GM18507 (cell line): ENCODE measurements at places on chromosomes 7 and 10.

DNA sequence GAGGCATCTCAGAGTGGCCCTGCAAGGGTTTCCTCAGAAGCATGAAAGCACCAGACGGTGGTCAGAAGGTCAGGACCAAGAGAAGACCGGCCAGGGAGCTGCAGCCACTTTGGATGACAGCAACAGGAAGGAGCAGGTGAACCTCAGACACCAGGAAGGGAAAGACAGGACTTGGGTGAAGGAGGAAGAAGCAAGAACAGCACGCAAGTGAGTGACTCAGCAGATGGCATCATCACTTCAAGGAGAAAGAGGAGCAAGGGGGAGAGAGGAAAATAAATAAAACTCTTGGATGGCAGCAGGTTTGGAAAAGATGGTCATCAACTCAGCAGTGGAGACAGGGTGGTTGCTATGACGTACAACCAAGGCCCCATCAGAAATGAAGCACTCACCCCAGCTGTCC lies 31.6 kb downstream of the NCAPG2 start:
- DNase-seq: no peak

DNA sequence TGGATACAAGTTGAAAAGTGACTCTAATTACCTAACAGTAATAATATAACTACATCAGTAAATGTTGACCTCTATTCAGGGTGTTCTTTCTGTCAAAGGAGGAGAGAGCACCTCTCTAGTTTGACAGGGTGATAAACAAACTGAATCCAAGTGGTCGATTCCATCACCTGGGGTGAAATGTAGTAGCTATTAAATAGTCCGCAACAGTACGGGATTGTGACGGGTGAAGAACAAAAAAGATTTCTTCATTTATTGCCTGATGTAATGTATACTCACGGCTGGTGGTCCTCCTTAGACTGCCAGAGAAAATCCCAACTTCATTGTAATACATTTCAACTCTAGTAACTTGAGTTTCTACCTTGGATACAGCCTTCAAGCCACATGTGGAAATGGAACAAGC lies 292.5 kb upstream of the CELF2 start:
- DNase-seq: no peak

GRCh38 chr7:151902311-151902710 lies 25.4 kb upstream of the PRKAG2 start:
- DNase-seq: no peak

GRCh38 chr7:120997882-120998474 lies 9.5 kb downstream of the CPED1 start:
- no peak for DNase-seq

GRCh38 chr10:28171468-28172222 lies 131.2 kb downstream of the MPP7 start:
- no peak for DNase-seq

GRCh38 chr7:106566196-106566595 lies 94.8 kb downstream of the CCDC71L start:
- DNase-seq: no peak
